ENCODE measurements at places on chromosomes 2 and 18.

GRCh38 chr2:120473522-120474271, 127.8 kb downstream of the INHBB start:
- no peak for DNase-seq

DNA sequence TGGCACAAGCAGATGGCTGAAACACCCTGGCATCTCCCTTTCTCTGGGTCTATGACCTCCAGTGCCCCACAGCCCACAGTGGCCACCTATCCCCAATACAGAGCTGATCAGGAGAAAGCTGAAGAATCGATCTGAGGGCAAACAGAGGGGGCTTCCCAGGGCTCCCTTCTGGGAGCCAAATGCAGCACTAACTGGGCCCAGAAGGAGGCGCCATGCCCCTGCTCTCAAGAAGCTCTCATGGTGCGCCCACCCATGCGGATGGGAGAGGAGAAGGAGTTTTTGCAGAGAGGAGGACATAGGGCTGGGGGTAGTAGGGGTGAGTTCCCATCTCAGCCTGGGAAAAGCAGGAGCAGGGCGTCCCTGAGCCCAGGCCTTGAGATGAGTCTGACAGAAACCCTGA, 787.3 kb upstream of the RAB6C start:
- DNase-seq = no peak

GRCh38 chr2:118988706-118989105, 46.7 kb downstream of the MARCO start:
- DNase-seq = no peak

GRCh38 chr2:229888031-229888430, 33.8 kb downstream of the TRIP12 start:
- DNase-seq = no peak

- DNase-seq = no peak
These were observed 36.8 kb downstream of the DPP4 start for GRCh38 chr2:162037028-162037795.

- no peak for DNase-seq
These were observed 62.5 kb downstream of the GORASP2 start for GRCh38 chr2:170991398-170992182.

DNA sequence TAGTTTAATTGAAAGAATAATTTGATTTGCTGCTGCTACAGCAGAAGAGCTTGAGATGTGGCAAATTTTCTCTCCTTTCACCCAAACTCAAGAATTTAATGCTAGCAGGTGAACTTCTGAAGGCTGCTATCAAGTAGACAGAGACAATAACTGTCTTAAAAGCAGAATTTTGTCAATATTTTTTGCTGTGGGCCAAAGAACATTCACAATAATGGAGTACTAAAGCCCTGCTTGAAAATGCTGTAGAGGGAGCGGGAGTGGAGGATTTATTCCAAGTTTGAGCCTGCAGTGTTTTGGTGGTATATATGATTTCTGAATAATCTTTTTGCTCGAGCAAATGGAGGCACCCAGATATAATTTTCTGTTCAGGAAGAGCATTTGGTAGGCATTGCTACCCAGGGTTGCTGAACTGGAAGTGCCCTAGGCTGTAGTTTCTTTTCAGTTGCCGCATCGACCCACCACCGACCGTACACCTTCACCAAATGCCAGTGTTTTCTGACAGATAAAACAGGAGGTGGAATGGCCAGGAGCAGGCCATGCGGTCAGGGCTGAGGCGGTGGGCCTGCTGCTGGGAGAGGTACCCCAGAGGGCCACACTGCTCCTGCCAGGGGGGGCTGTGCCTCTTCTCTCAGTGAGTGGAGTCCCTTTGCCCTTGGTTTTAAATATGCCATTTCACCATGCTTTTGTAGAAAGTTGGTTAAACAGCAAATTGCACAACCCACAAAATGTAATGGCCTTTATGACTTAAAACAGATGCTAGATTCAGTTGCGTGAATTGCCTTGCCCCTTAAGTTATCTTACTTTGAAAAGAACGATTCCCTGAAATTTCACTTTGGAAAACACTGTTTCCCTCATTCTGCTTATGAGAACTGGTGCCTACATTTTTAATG, 36.4 kb downstream of the TSHZ1 start:
- no peak for DNase-seq

DNA sequence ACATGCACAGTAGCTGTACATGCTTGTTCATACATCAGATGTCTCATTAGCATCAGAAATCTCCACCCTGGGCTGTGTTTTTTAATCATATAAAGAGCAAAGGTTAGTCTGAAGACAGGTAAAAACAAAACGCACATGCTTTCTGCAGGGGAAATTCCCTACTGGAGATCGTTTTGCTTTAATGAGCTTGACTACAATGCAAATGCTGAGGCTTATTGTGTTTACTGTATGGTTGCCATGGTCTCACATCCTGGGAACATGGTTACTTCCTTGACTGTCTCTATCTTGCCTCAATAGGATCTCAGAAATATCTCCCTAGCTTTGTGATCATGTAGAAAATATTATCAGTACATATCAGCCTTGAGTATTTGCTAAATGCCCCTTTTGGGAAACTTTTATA, 336.5 kb upstream of the TFPI start:
- no peak for DNase-seq

GRCh38 chr2:74747411-74748080, 86.4 kb upstream of the HK2 start:
- no peak for DNase-seq

- no peak for DNase-seq
These were observed 101.1 kb downstream of the DDX1 start for GRCh38 chr2:15692551-15693377.

DNA sequence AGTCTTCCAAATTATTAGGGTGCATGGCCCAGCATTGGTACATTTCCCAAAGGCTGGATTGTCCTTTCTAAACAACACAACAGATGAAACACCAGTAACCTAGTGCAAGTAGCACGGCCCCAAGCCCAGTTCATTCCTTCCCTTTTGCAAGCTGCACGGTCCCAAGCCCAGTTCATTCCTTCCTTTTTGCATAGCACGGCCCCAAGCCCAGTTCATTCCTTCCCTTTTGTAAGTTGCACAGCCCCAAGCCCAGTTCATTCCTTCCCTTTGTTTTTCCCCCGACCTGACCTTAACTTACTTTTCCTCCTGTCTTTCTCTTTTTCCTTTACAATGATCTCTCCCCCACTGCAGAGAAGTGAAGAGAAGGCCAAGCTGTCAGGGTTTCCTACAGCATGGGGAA, 60.9 kb downstream of the C18orf63 start:
- no peak for DNase-seq

DNA sequence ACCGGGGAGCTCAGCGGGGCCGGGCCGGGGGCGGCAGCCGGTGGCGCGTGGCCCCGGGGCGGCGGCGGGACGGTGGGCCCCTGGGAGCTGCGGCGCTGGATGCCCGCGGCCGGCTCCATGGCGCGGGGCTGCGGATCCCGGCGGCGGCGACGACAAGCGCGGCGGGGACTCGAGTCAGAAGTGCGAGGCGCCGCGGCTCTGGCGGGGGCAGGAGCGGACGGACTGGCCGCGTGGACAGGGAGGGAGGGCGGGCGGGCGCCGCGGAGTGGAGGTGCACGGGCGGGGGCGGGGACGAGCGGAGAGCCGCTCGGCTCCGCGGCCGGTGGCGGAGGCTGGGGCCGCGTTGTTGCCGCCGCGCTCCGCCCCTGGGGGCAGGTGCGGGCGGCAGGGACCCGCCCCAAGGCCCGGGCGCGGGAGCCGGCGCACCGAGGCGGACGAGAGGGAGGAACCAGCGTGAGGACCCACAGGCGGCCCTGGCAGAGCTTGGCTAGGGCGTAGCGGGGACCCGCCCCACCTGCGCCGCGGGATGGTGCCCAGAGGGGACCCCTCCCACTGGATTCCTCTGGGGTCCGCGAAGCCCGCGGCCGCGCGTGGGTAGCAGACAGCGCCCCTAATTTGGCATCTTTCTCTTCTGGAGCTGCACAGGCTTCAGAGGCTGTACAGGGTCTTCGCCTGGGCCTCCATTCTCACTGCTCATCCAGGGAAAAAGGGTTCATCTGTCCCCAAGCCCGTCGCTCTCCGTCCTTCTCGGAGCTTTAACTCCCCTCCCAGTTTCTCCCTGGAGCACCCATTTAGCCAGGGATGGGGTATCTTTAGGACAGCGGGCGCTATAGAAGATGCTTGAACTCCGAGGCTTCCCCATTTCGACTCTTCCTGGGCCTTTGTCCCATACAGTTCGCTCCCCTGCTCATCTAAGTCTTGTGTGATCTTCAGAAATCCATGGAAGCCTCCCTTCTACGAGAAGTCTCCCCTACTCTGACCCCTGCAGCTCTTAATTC, at the start of gene TMEM163:
Gene TMEM163, minus strand, starts transcription at position 184 of the 998 bp plus-strand sequence.
- DNase-seq = no peak

DNA sequence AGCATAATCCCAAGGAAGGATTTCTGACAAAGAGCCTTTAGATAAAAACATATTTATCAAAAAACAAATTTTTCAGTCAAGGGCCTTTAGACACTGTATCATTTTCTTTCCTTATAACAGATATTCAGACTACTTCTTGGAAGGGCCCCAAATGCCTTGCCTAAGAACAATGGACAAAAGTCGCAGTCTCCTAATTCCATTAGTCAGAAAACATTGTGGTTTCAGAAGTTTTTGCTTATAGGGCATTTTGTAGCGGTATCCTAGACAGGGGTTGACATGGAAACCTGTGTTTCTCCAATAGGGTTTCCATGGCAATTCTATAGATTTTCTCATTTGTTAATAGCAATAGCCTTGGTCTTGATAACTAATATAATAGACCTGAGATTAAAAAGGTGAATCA, 36.7 kb upstream of the AGPS start:
- DNase-seq = no peak

DNA sequence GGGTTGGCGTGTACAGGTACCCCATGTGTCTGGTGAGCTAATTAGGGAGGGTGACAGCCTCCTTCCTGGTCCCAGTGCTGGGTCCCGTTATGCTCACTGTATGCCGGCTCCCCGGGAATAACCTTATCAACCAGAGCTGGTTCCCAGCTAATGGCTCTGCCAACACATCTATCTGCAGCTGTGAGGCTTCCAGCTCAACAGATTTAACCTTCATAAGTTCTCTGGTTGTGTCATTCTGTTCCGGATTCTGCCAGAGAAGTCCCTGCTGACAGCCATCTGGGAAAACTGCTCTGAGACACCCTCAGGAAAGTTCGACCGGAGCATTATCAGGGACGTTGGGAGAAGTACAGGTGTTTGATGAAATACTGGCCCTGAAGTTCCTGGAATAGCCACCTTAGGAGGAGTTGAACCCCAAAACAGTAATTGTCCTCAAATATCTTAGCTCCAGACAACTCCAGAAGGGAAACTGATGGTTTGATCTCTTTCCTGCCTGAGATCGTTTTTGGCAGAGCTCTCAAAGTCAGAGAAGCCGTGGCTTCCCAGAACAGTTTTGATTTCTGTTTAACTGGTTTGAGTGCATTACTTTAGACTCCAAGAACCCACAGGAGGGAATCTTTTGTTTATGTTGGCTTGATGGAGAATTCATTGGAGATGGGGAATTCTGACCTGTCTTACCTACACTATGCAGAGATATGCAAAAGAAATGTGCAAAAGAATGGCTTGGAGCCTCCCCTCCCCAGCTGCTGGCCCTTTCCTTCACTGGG, 39.4 kb upstream of the TXNDC2 start:
- no peak for DNase-seq

DNA sequence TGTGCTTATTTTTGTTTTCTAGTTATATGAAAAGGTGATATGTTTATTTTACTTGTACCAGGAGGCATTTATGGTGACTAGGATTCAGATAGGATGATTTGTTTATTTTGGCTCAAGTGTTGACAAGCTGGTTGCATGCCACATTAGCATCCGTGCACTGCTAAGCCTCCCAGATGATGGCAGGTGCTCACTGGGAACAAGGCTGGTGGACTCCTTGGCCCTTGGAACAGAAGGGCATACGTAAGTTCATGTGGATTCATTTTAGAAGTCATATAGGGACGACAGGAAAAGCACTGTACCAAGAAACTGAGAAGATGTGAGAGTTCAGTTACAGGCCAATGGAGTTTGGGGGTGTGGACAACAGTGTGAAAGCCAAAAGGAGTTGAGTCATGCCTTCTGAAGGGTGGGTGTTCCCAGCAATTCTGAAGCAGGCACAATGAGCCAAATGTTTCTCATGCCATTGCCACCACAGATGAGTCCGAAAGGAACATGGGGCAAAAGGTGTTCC, 166.2 kb downstream of the PHLPP1 start:
- no peak for DNase-seq

DNA sequence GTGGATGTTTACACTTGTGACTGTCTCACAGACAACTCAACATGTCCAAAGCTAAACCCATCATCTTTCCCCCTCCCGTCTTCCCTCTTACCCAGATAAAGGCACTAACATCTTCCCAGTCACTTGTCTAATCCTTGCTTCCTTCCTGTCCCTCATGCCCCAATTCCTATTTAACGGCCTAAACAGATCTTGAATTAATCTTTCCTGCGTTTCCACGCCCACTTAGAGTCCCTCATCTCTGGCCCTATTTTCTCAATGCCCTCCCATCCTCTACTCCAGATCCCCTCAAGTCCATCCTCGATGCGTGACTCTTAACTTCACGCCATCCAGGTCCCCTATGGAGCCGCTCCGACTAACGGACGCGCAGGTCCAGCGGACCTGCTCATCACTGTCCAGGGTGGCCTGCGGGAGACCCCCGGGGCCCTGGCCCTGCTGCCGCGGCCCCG, 682 bp upstream of the SCLY start:
- DNase-seq = no peak

- DNase-seq = no peak
These were observed 184.8 kb upstream of the ZEB2 start for GRCh38 chr2:144704709-144705095.

DNA sequence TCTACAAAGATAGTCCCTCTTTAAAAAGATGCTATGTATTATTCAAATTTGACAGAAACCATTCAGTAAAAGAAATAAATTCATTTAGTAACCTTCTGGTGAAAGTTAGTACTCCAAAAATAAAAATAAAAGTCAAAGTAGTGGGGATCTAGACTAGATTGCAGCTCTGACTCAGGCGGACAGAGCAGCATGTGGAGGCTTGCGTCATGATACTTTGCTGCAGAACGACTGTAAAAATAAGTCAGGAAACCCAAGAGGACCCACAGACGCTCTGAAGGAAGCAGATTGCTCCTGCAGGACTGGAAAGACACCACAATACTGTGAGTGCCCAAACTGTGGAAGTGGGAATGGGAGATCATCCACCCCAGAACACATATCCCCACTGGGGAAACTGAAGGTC, 301.9 kb downstream of the RIT2 start:
- DNase-seq = no peak

DNA sequence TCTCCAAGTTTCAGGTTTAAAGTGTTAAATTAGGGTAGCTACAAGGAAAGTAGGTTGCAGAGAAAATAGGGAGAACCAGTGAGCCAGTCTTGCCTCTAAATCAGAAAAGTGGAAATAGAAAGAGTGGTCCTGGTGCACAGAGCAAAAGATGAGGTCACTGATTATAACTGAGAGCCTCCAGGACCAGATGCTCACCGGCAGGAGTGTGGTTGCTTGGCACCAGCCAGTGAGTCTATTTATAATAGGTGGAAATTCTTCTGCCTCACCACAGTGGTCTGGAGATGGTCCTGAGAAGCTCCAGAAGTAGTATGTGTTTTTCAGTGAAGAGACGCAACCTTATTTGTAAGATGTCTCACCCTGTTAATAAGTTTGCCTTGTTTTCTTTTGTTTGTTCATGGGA, 373.9 kb upstream of the KCNJ3 start:
- no peak for DNase-seq

All from activated CD4-positive, alpha-beta T cell treated with anti-CD3 and anti-CD28 coated beads, Interleukin-2, amount 50 U/mL, for 4 hours (primary cell).